ENCODE measurements at places on chromosomes 16 and 17.

GRCh38 chr16:70341600-70341999 is 5.1 kb upstream of the DDX19A start:
- no peak for DNase-seq

GRCh38 chr17:61380836-61381525 is 18.7 kb upstream of the TBX2 start:
- no peak for DNase-seq

DNA sequence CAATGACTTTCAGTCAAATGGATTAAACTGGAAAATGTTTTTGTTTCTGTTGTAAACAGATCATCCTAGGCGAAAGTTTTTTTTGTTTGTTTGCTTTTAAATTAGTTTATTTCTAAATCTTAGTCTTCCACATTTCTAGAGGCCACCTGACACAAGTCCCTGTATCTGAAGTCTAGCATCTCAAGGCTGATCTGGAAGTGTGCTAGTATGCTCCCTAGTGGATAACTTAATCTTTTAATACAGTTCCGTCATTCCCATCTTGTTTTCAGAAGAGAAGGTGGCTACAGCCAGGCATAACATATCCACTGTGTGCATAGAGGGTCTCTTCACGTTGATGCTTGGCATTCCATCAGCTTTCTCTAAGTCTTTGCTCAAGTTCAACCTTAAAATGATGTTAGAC is 7.6 kb downstream of the IFT20 start:
- DNase-seq = no peak

DNA sequence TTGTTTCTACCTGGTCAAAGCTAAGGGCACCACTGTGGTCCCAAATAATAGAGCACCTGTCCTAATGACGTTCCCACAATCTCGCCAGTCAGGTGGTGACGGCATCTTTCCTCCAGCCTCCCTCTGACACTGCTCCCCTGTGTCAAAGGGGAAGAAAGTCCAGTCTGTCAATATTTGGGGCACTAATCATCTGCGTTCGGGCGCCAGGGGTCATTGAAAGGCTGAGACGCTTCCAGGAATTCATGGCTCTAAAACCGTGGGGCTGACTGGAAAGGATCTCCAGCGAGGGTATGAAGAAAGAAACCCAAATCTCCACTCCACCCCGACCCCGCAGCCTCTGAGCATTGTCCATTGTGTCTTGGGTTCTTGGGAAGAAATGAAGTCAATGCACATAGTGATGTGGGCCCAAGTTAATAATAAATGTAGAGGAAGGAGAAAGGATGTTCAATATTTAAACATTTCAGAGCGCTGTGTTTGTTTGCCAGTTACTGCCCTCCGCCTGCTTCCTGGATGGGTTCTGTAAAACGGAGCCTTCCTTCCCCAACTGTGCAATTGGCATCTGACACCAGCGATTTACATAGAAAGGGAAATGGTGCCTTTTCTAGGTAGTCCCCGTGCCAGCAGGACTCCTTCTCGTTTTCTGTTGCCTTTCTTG is 103.2 kb downstream of the SOCS1 start:
- no peak for DNase-seq

DNA sequence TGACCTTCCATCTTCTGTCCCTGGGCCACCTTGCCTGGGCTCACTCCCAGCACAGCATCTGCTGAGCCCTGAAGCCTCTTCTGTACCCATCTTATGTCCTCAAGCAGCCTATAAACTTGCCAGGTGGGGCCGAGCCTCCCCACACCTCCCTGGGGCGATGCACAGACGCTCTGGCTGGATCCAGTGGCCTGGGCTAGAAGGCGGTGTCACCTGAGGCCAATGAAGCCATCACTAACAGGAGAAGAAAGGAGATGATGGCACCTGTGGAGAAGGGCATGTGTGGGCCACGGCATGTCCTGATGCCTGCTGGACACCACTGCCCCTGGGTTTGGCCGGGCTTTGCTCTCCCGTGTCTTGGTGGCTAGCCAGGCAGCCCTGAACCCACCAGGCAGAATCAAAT is 45.5 kb downstream of the PEMT start:
- DNase-seq = no peak

DNA sequence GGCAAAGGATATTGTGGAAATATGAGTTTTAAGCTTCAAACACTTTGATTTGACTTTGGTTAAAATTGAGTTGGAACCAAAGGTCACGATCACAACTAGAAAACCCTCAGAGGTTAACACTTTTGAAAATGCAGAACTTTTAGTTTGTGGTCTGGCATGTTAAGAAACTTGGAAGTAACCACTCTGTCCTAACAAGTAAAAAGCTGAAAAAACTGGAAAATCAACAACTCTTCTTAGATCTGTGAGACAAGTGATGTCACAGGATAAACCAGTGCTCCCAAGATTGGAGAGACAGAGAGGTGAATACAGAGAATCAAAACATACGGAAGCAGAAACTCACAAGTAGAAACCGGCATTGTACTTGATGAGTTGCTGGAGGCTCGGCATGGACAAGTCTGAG is 17.4 kb downstream of the MFSD6L start:
- DNase-seq = no peak

DNA sequence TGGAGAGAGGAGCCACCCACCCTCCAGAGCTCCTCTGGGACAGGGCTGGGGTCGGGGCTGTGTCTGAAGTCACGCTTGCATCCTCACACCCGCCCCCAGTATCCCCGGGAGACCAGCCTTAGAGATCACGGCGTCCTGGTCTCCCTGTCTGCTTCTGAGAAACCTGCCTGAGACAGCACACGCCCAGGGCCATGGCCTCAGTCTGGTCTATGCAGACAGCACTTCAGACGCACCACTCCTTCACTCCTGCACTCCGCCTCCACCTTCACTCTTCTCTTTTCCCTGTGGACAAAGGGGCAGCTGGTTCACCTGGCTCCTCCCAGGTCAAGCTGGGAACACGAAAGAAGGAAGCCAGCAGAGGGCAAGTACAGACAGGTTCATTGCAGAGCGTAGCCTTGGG is 248.0 kb upstream of the GSE1 start:
- DNase-seq = no peak

DNA sequence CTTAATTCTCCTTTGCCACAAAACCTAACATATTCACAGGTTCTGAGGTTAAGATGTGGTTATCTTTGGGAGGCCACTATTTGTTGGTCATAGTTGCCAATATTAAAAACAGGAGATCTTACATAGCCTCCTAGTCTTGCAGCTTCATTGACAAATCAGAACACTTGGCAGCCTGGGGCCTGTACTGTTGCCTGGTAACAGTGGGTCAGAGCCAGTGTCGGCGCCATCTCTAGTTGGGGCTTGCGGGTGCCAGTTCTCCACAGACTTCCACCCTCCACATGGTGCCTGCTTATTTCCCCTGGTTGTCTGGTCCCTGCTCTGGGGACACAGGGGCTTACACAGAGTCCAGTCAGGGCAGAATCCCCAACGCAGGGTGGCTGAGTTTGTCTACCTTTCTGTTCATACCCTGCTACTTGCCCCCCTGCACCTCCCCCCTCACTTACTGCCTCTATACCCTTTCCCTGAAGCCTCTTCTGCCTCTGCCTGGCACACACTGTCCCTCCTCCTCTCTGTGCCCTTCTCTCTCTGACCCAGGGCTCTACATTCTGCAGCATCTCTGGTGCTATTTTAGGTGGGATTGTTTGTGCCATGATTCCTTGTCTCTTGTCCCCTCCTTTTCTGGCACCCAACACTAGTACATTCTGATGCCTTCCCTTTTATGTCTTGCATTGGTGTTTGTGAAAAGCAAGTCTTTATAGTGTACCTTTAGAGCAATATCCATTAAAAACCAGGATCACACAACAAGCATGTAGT is 13.4 kb downstream of the EPN2 start:
- no peak for DNase-seq

- DNase-seq = no peak
Measured at GRCh38 chr16:72840631-72841381, 207.1 kb downstream of the ZFHX3 start.

DNA sequence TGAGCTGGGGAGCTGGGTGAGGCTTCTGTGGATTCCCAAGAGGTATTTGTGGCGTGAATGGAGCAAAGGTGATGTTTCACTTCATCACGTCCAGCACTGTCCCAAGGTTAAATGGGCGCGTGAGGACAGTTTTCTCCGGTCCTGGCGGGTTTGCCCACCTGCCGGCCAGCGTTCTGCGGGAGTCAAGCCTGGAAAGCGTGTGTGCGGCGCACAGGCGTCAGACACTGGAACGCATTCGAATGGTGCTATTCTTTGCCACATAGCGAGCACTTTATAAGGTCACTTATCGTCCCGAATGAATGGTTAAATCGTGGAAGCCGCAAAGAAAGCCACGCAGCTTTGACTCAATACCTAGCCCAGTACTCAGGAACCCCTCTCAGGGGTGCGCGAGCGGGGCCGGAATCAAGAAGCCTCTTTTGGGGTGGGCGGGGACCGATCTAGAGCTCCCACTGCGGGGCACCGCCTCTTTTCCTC is 446 bp upstream of the PSMD11 start:
- no peak for DNase-seq

- DNase-seq = no peak
Measured at GRCh38 chr17:48981927-48982539, 13.6 kb upstream of the GIP start.

DNA sequence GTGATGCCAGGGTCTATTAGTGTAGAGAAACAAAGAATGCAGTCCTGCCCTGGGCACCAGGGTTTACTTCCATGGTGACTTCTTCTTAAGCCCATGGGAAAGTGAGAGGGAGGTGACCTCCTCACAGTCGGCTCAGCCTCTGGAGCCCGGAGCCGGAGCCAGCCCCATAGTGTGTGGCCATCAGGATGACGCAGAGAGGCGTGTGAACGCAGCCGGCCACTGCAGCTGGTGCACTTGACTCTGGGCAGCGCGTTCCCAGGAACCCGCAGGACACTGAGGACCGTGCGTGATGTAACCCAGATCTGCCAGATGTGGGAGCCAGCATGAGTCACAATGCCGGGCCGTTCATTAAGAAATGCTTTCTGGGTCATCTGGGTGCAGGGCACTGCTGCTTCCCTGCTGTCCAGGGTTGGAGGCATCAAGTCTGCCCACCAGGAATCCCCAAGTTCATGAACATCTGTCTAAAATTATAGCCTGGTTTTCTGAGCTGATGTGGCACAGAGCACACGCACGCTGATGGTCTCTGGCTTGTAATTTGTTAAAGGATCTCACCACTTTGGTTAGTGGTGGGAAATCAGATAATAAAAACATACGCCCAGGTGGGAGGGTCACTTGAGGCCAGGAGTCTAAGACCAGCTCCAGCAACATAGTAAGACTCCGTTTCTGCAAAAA is 114.1 kb downstream of the PITPNC1 start:
- no peak for DNase-seq

All from activated T-cell treated with anti-CD3 and anti-CD28 coated beads, Interleukin-2, amount 50 U/mL, for 24 hours (primary cell).